Lung (tissue), 17 donors: ENCODE measurements at places on chromosomes 2 and 18. TPM values are rescaled to one million over a fixed set of nuclear protein-coding genes. Genes with fewer than 3 reads are reported as not detected.

DNA sequence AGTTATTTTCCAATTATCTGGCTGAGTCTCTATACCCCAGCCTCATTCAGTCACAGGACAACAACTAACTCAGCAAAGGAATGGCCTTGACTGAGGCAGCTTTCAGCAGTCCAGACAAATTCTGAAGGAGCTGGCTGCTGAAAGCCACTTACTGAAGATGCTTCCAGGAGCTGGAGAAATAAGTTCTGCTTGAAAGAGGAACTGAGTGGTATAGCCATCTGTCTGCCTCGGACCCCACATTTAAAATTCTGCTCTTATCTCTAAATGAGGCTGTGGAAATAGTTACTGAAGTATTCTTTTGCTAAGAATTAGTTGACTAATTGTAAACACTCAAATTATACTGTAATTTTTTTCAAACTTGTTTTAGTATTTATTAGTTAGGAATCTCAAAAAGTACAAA, 9.1 kb upstream of the GPD2 start:
- H3K27ac ChIP-seq, result no peak overlapping the region
- H3K36me3 ChIP-seq, result no peaks in the 10 kb centered on the region
- H3K4me1 ChIP-seq, result no peaks in the 10 kb centered on the region
- H3K27me3 ChIP-seq, result no peaks in the 10 kb centered on the region
- no peak for DNase-seq

GRCh38 chr2:96146153-96146880, 1.1 kb upstream of the DUSP2 start:
- H3K4me1 ChIP-seq, result peaks cover 15% of the 10 kb centered on the region
- peak; percentile 37 for DNase-seq
- no peaks in the 10 kb centered on the region for H3K27me3 ChIP-seq

GRCh38 chr18:4544142-4544541, 89.0 kb upstream of the DLGAP1 start:
- H3K36me3 ChIP-seq, result no peaks in the 10 kb centered on the region
- no peak overlapping the region for H3K27ac ChIP-seq
- no peaks in the 10 kb centered on the region for H3K4me1 ChIP-seq

Gene TDRD15
- polyA plus RNA-seq, result not detected

- no peak for DNase-seq
- no peak overlapping the region for H3K27ac ChIP-seq
- H3K36me3 ChIP-seq, result peaks cover 18% of the 10 kb centered on the region
- no peaks in the 10 kb centered on the region for H3K27me3 ChIP-seq
- no peaks in the 10 kb centered on the region for H3K4me1 ChIP-seq
- no peak overlapping the region for H3K4me3 ChIP-seq
Measured at GRCh38 chr2:203105996-203106395, 91.3 kb downstream of the NBEAL1 start.

Gene RNPEPL1
- 81.6 TPM for polyA plus RNA-seq

GRCh38 chr18:79899609-79900445, 51.6 kb downstream of the SLC66A2 start:
- H3K27me3 ChIP-seq, result no peaks in the 10 kb centered on the region
- no peaks in the 10 kb centered on the region for H3K4me1 ChIP-seq
- DNase-seq, result no peak
- H3K27ac ChIP-seq, result no peak overlapping the region

GRCh38 chr2:112159454-112159921, 21.3 kb downstream of the FBLN7 start:
- no peak overlapping the region for H3K4me3 ChIP-seq
- no peak for DNase-seq
- H3K36me3 ChIP-seq, result no peaks in the 10 kb centered on the region
- peaks cover 5% of the 10 kb centered on the region for H3K4me1 ChIP-seq
- no peak overlapping the region for H3K27ac ChIP-seq

Gene CRYBA2
- 0.08 TPM for polyA plus RNA-seq

DNA sequence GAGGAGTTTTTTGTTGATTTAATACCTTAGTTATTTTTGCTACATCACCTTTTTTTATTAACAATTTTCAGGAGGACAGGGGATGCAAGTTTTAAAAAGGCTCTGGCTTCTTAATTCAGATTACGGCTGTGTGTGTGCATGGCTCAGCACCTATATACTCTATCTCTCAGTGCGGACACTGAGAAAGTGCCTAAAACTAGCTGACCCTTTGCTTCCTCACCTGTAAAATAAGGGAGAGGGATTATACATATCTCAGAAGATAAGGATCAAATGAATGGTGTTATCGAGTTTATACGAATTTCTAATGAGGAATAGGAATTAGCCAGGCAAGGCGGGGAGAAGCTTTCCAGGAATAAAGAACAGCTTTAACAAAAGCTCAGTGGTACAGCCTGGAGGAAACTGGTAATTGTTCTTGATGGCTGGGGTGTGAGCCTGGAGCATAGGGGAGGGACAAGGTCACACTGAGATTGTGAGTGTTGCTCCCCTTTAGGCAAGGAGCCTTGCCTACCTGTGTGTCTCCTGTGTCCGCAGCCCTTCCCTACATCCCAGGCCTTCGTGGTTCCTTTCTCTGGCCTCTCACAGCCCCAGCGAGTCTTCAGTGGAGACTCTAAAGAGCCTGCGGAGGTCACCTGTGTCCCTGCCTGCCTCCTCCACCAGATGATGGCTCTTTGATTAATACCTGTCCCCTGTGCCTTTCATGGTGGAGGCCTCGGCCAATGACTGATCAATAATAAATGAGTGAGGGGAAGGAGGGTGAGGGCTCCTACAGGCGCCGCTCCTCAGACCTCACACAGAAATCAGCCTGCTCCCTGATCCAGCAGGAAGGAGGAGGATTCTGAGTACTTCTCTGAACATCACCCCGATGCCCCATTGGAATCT, 92.7 kb downstream of the DDX1 start:
- H3K27me3 ChIP-seq, result no peaks in the 10 kb centered on the region
- H3K4me1 ChIP-seq, result no peaks in the 10 kb centered on the region
- H3K36me3 ChIP-seq, result no peaks in the 10 kb centered on the region
- H3K27ac ChIP-seq, result no peak overlapping the region
- no peak for DNase-seq

GRCh38 chr2:66488946-66489345, 54.0 kb downstream of the MEIS1 start:
- peaks cover 4% of the 10 kb centered on the region for H3K36me3 ChIP-seq
- no peaks in the 10 kb centered on the region for H3K27me3 ChIP-seq
- DNase-seq, result no peak
- no peak overlapping the region for H3K27ac ChIP-seq
- peaks cover 46% of the 10 kb centered on the region for H3K4me1 ChIP-seq
- H3K4me3 ChIP-seq, result no peak overlapping the region

GRCh38 chr2:173764094-173764493, 201.1 kb downstream of the SP3 start:
- no peak overlapping the region for H3K4me3 ChIP-seq
- no peaks in the 10 kb centered on the region for H3K27me3 ChIP-seq
- H3K4me1 ChIP-seq, result no peaks in the 10 kb centered on the region
- H3K27ac ChIP-seq, result no peak overlapping the region
- H3K36me3 ChIP-seq, result no peaks in the 10 kb centered on the region

- H3K36me3 ChIP-seq, result no peaks in the 10 kb centered on the region
- DNase-seq, result peak; percentile 79
- peak within 1 kb of the TSS; percentile 5 for H3K4me3 ChIP-seq
- no peaks in the 10 kb centered on the region for H3K27me3 ChIP-seq
- no peak within 1 kb of the TSS for H3K27ac ChIP-seq
Measured at GRCh38 chr2:219418155-219419011, at the start of gene DES. Gene DES, plus strand, starts transcription at chr2:219418377. Its CDS starts 86 bp downstream, at chr2:219418463.

DNA sequence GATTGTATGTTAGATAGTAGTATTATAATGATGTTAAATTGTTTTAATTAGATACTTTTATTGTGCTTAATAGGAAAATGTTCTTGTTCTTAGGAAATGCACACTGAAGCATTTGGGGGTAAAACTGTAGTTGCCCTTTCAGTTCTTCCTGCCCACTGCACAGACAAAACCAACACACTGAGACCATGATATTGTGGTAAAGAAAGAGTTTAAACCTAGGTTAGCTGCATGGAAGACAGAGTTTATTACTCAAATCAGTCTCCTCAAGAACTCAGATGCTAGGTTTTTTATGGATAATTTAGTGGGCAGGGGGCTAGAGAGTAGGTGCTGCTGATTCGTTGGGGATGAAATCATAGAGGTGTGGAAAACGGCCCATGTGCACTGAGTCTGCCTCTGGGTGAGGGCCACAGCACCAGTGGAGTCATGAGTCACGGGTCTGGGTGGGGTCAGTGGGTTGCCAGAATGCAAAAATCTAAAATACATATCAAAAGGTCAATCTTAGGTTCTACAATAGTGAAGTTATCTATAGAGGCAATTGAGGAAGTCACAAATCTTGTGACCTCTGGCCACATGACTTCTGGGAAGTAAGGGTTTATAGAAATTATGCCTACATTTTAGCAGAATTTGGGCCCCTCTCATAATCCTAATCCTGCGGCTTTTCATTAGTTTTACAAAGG, 283.4 kb upstream of the FBXO11 start:
- DNase-seq, result no peak
- H3K4me3 ChIP-seq, result no peak overlapping the region
- H3K36me3 ChIP-seq, result no peaks in the 10 kb centered on the region
- no peaks in the 10 kb centered on the region for H3K4me1 ChIP-seq
- no peaks in the 10 kb centered on the region for H3K27me3 ChIP-seq

DNA sequence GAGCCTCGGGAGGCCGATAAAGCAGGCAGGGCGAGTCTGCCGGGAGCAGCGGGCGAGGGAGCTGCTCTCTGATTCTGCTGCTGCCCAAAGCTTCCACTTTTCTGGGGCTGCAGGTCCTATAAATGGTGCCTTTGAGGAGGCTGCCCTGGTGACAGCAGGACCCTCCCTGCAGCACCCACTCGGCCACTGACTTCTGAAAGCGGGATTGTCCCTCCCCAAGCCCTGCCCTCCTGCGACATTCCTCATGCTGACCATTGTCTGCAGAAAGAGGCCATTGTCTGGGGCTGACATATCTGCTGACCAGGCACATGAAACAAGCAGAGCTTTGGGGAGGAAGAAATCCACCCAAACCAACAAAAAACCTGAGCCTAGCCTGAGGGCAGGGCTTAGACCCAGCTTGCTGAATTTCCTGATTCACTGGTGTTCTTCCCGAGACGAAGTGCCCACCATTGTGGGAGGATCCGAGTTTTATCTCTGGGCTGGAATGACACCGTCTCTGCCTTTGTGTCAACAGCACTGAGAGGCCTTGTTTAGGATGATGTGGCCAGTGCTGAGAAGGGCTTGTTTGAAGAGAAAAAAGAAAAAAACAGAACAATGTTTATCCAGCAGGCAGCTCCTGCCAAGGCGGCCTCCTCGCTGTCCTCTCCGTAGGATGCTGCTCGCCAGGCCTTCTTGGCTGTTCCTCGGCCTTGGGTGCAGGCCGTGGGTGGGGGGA, 129.7 kb downstream of the MYCN start:
- no peak overlapping the region for H3K4me3 ChIP-seq
- H3K27ac ChIP-seq, result no peak overlapping the region
- H3K27me3 ChIP-seq, result no peaks in the 10 kb centered on the region
- no peaks in the 10 kb centered on the region for H3K36me3 ChIP-seq
- H3K4me1 ChIP-seq, result no peaks in the 10 kb centered on the region

DNA sequence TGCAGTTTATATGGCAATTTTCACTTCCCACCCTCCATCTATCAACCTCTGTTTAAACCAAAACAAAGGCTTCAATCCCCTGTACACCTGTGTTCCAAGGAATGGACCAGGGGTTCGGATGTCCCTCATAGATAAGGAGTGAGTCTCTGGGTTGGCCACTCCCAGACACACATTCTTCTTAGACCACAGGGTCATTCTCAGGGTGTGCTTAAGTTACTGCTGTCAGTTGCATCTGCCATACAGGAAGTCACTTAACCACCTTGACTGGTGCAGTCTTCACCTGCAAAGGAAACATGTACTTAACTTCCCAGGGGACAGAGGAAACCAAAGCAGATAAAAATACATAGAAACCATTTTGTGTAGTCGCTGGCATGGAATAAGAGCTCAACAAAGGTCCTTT, 151.0 kb upstream of the NDUFV2 start:
- no peaks in the 10 kb centered on the region for H3K36me3 ChIP-seq
- no peaks in the 10 kb centered on the region for H3K4me1 ChIP-seq
- H3K27ac ChIP-seq, result no peak overlapping the region
- no peaks in the 10 kb centered on the region for H3K27me3 ChIP-seq
- no peak for DNase-seq

Gene GCKR
- 0.28 TPM for polyA plus RNA-seq

Gene MC5R
- not detected for polyA plus RNA-seq

- no peaks in the 10 kb centered on the region for H3K27me3 ChIP-seq
- H3K4me3 ChIP-seq, result peak overlapping the region; percentile 65
- peak overlapping the region; percentile 85 for H3K27ac ChIP-seq
- DNase-seq, result peak; percentile 21
- H3K36me3 ChIP-seq, result peaks cover 17% of the 10 kb centered on the region
Measured at GRCh38 chr2:96815326-96816126, 542 bp upstream of the CNNM3 start.

Gene TMEM37
- 9.9 TPM for polyA plus RNA-seq

- no peak overlapping the region for H3K4me3 ChIP-seq
- DNase-seq, result peak; percentile 64
- no peaks in the 10 kb centered on the region for H3K27me3 ChIP-seq
Measured at GRCh38 chr2:36485521-36485920, 112.4 kb downstream of the FEZ2 start.

DNA sequence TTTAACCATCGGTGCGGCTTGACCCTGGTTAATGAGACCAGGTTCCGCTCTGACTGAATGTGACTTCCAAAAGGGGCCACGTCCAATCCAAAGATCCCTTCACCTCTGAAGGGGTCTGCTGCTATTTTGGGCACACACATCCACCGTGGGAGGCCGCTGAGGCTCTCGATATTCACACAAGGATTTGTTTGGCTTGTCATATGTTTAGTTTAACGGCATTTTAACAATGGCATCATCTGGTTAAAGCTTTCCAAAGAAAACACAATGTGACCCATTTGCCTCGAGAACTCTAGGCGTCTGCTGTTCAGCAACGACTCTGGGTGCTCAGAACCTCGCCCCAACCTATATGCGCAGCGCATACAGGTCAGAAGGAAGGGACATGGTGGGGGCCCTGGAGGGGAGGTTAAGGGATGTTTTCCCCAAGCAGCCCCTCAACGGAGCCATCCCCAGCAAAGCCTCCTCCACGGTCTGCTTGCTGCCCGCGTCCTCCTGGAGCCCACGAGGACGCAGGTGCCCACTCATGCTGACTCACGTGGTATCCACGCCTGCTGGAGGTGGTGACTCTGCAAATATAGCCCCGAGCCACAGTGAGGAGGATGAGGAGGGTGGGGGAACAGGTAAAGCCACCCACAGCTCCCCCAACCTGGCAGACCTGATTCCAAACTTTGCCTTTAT, 260.3 kb downstream of the HDAC4 start:
- no peaks in the 10 kb centered on the region for H3K27me3 ChIP-seq
- H3K36me3 ChIP-seq, result peaks cover 13% of the 10 kb centered on the region
- H3K4me3 ChIP-seq, result no peak overlapping the region
